ENCODE measurements at places on chromosomes 2 and 18. TPM values are rescaled to one million over a fixed set of nuclear protein-coding genes. Genes with fewer than 3 reads are reported as not detected.

Gene MBD2
- total RNA-seq: 21.7 TPM

Gene MAP2
- 8.8 TPM for total RNA-seq

Gene LYG2
- total RNA-seq: not detected

Gene MROH2A
- total RNA-seq: not detected

Gene KCNF1
- 2.3 TPM for total RNA-seq

Gene L3MBTL4
- 0.53 TPM for total RNA-seq

Gene DPP4
- total RNA-seq: 3.8 TPM

Gene SMYD1
- total RNA-seq: not detected

Gene TTN
- 0.41 TPM for total RNA-seq

Gene RNASEH1
- total RNA-seq: 20.8 TPM
